Mesothelial cell of epicardium (in vitro differentiated cells): ENCODE measurements at places on chromosomes 3 and 15.
A peak's percentile ranks its signal among the peaks of the same experiment; 100 is the strongest.

DNA sequence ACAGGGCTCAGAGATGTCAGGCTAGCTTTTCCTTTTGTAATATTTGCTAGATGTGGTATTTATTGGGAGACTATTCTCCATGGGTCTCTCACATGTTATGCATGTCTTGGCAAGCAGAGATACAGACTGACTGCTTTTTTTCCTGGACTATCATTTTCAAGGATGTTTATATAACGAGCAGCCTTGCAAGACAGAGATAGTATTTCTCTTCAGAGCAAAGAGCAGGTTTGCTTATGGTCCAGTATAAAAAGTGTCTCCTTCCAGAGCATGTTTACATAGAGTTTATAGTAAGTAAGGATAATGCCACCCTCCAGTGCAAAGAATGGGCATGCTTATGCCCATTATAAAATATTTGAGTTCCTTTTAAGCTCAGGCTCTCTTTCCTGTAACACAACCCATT is 24.6 kb downstream of the GTF2E1 start:
- H3K4me1 ChIP-seq = peaks cover 42% of the 10 kb centered on the region
- H3K27me3 ChIP-seq = no peaks in the 10 kb centered on the region
- no peak overlapping the region for H3K4me3 ChIP-seq
- H3K27ac ChIP-seq = peak overlapping the region; percentile 10

- H3K4me3 ChIP-seq = no peak overlapping the region
- H3K36me3 ChIP-seq = no peaks in the 10 kb centered on the region
- peaks cover 10% of the 10 kb centered on the region for H3K27me3 ChIP-seq
- H3K27ac ChIP-seq = no peak overlapping the region
- peaks cover 4% of the 10 kb centered on the region for H3K4me1 ChIP-seq
Observed at GRCh38 chr3:4656059-4656458, 162.9 kb downstream of the ITPR1 start.

DNA sequence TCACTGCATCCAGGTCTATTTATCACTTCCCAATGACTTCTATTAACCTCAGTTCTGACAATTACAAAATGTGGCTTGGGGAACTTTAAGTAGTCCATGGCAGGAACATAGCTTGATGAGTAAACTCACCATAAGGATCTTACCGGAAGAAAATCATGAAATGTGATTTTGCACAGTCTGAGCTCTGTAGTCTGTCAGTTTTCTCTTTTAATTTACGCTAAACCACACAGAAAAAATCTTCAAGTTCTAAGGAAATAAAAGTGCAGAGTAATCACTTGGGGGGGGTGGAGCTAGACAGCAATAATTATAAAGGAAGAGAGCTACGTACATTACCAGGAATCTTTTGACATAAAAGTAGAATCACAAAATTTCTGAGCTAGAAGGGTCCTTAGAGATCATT is 9.2 kb downstream of the TBC1D5 start:
- no peak overlapping the region for H3K4me3 ChIP-seq
- no peak for DNase-seq
- H3K4me1 ChIP-seq = peaks cover 13% of the 10 kb centered on the region
- H3K36me3 ChIP-seq = peaks cover 32% of the 10 kb centered on the region

GRCh38 chr15:82635798-82636197 is 11.4 kb downstream of the CPEB1 start:
- DNase-seq = no peak
- no peak overlapping the region for H3K27ac ChIP-seq
- H3K36me3 ChIP-seq = no peaks in the 10 kb centered on the region
- no peak overlapping the region for H3K4me3 ChIP-seq
- no peaks in the 10 kb centered on the region for H3K4me1 ChIP-seq
- peaks cover 81% of the 10 kb centered on the region for H3K27me3 ChIP-seq

DNA sequence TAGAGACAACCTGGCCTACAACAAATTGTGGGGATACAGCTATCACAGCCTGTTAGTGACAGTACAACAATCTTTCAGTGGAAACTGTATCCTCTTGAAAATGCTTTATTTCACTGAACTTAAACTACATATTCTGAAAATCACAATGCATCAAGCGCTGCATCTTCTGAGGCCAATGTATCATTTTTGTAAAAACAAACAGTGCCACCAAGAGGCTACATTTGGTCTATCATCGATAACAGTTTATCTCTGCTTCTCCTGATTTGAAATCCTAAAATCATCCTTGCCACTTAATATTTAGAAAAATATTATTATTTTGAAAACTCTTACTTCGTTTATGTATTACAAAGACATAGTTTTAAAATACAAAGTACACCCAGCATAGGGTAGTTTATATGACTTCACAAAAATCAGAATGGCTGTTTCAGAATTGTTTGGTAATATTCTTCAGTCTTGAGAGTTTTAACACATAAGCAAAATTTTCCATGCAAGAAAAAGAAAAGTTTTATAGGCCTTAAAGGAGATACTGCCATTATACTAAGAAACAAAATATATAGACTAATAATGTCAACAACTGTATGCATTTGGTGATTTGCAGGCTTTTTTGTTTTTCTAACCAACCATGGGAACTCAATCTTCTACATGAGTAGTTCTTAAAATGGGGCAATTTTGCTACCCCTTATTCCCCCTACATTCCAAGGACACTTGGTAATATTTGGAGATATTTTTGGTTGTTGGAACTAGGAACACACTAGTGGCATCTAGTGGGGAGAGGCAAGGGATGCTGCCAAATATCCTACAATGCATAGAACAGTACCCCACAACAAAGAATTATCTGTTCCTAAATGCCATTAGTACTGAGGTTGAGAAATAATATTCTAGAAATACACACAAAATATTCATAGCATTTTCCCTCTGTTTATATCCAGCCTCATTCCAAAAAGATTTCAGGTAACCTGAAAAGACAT is 42.3 kb downstream of the WDR72 start:
- no peak overlapping the region for H3K4me3 ChIP-seq
- no peak for DNase-seq
- H3K36me3 ChIP-seq = no peaks in the 10 kb centered on the region
- peaks cover 27% of the 10 kb centered on the region for H3K27me3 ChIP-seq

- DNase-seq = no peak
- H3K36me3 ChIP-seq = peaks cover 4% of the 10 kb centered on the region
- H3K4me1 ChIP-seq = no peaks in the 10 kb centered on the region
- no peaks in the 10 kb centered on the region for H3K27me3 ChIP-seq
Observed at GRCh38 chr15:55202206-55202605, 5.5 kb upstream of the RSL24D1 start.

DNA sequence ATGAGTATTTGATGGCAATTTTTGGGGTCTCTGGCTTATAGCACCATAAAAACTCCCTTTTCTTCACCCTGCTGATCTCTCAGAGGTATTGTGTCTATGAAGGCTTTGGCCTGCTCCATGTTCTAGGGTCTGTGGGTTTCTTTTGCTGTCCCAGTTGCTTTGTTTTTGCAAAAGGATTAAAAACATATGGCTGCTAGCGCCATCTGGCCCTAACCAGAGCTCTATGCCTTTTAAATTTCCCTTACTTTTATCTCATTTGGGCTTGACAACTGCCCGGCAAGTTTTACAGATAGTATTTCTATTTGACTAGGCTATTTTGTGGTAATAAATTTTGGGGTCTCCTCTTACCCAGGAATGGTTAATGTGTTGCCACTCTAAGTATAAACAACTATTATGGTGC is 6.4 kb upstream of the GHRL start:
- no peak overlapping the region for H3K4me3 ChIP-seq
- DNase-seq = no peak
- no peaks in the 10 kb centered on the region for H3K27me3 ChIP-seq

- no peaks in the 10 kb centered on the region for H3K4me1 ChIP-seq
- DNase-seq = no peak
- H3K36me3 ChIP-seq = no peaks in the 10 kb centered on the region
Observed at GRCh38 chr3:89474333-89475130, 367.1 kb downstream of the EPHA3 start.

GRCh38 chr3:113754494-113755159 is 7.8 kb downstream of the ATP6V1A start:
- H3K27ac ChIP-seq = no peak overlapping the region
- H3K4me3 ChIP-seq = no peak overlapping the region
- H3K36me3 ChIP-seq = peaks cover 9% of the 10 kb centered on the region
- DNase-seq = no peak
- H3K27me3 ChIP-seq = no peaks in the 10 kb centered on the region
- H3K4me1 ChIP-seq = peaks cover 2% of the 10 kb centered on the region

DNA sequence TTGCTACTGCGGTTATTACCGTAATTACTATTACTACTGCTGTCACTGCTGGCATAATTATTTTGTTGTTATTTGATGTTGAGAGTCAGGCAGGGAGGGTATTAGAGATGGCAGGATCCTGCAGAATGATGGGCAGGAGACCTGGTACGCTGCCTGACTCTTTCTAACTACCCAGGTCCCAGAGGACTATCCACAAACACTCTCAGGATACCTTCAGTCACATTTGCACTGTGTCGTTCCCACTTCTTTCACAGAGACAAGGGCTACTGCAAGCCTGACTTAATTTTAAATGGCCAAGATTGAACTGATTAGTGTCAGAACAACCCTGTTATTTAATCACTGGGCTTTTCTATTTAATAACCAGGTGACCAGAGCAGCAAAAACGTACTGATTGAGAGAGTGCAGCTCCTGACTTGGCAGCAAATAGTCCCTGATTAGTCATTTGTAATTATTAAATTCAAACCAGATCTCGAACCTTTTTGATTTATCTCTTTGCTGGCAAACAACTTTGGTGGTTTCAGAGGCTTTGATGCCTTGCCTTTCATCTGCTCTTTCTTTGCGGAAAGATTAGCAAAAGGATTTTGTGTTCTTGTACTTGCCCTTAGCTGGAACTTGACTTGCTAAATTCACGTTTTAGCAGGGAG is 88.8 kb upstream of the ARHGEF3 start:
- no peak for DNase-seq
- peaks cover 58% of the 10 kb centered on the region for H3K4me1 ChIP-seq
- no peaks in the 10 kb centered on the region for H3K36me3 ChIP-seq
- H3K27ac ChIP-seq = no peak overlapping the region
- no peak overlapping the region for H3K4me3 ChIP-seq

- H3K36me3 ChIP-seq = peaks cover 8% of the 10 kb centered on the region
- no peak overlapping the region for H3K4me3 ChIP-seq
- no peak for DNase-seq
- H3K4me1 ChIP-seq = peaks cover 19% of the 10 kb centered on the region
- H3K27me3 ChIP-seq = no peaks in the 10 kb centered on the region
- H3K27ac ChIP-seq = peak overlapping the region; percentile 36
Observed at GRCh38 chr15:48565560-48566482, 79.7 kb downstream of the FBN1 start.

DNA sequence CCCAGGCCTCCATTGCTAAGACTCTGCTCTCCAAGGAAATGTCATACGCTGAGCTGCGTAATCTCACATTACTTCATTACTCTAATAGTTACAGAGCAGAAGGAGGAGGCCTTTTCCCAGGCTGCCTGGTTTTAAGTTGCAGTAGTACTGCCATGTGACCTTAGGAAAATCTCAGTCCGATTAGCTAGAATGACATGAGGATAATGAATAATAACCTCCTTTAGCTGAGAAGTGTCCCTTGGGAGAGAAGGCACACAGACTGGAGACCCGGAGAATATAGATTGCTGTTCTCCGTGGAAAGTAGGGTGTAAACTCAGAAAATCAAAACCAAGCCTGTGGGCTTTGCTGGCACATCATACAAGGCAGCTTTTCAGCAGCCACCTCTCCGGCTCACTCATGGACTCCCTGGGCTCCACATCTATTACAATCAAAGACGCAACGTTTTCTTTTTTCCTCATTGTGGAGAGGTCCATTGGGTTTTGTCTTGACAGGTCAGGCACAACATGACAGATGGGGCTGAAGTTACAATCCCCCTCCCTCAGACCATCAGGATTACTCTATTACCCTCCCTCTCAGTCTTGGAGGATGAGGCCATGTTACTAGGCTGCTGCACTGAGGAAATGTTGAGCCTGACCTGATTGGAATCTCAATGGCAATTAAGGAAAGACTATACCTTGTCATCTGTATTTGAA is 134.8 kb upstream of the MB21D2 start:
- no peaks in the 10 kb centered on the region for H3K36me3 ChIP-seq
- no peak overlapping the region for H3K4me3 ChIP-seq
- DNase-seq = no peak
- H3K27ac ChIP-seq = peak overlapping the region; percentile 84
- peaks cover 7% of the 10 kb centered on the region for H3K4me1 ChIP-seq

- peak overlapping the region; percentile 13 for H3K27ac ChIP-seq
- no peaks in the 10 kb centered on the region for H3K27me3 ChIP-seq
- DNase-seq = no peak
- H3K4me3 ChIP-seq = no peak overlapping the region
- H3K36me3 ChIP-seq = no peaks in the 10 kb centered on the region
- H3K4me1 ChIP-seq = peaks cover 34% of the 10 kb centered on the region
Observed at GRCh38 chr3:134337511-134338200, 36.6 kb downstream of the AMOTL2 start.

DNA sequence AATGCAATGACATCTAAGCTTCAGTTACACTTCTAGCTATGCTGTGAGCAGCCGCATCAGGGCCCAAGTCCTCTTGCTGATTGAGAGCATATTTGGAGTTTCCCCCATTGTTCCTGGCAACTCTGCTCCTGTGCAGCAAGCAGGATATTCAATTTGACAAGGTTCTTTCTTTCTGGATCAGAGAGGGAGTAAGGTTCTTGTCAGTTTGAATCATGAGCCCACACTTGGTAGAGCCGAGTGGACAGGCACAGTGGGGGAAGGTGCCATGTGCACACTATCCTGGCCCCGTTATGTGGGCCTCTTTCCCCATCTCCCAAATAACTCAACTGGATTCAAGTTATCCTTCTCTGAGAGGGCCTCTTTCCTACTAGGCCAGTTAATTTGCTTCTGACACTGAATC is 385.4 kb downstream of the ZIC1 start:
- H3K27ac ChIP-seq = no peak overlapping the region
- H3K4me1 ChIP-seq = peaks cover 9% of the 10 kb centered on the region
- H3K27me3 ChIP-seq = no peaks in the 10 kb centered on the region
- H3K4me3 ChIP-seq = no peak overlapping the region
- H3K36me3 ChIP-seq = no peaks in the 10 kb centered on the region

DNA sequence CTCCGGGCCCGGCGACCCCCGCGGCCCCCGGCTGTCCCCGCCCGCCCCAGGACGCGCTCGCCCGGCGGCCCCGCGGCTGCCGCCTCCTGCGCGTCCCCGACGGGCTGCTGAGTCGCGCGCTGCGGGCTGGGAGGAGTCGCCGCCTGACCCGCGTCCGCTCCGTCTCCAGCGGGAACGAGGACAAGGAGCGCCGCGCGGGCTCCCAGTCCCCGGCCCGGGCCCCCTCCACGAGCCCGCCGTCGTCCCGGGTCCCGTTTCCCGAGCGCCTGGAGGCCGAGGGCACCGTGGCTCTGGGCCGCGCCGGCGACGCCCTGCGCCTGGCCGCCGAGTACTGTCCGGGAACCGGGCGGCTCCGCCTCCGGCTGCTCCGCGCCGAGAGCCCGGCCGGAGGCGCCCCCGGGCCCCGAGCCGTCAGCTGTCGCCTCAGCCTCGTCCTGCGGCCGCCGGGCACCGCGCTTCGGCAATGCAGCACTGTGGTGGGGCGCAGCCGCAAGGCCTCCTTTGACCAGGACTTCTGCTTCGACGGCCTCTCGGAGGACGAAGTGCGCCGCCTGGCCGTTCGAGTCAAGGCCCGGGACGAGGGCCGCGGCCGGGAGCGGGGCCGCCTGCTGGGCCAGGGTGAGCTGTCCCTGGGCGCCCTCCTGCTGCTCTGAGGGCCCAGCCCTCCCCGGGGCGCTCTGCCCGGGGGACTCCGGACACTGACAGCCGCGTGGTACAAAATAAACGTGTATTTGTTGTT is 1.5 kb downstream of the C2CD4A start:
- peak; percentile 21 for DNase-seq
- H3K4me3 ChIP-seq = peak overlapping the region; percentile 57
- H3K4me1 ChIP-seq = peaks cover 21% of the 10 kb centered on the region
- peaks cover 65% of the 10 kb centered on the region for H3K27me3 ChIP-seq
